NCI-H1930 (cell line): ENCODE measurements at places on chromosomes 16 and 17.

GRCh38 chr17:68953340-68953997 is 1.7 kb downstream of the ABCA8 start:
- no peak for DNase-seq

DNA sequence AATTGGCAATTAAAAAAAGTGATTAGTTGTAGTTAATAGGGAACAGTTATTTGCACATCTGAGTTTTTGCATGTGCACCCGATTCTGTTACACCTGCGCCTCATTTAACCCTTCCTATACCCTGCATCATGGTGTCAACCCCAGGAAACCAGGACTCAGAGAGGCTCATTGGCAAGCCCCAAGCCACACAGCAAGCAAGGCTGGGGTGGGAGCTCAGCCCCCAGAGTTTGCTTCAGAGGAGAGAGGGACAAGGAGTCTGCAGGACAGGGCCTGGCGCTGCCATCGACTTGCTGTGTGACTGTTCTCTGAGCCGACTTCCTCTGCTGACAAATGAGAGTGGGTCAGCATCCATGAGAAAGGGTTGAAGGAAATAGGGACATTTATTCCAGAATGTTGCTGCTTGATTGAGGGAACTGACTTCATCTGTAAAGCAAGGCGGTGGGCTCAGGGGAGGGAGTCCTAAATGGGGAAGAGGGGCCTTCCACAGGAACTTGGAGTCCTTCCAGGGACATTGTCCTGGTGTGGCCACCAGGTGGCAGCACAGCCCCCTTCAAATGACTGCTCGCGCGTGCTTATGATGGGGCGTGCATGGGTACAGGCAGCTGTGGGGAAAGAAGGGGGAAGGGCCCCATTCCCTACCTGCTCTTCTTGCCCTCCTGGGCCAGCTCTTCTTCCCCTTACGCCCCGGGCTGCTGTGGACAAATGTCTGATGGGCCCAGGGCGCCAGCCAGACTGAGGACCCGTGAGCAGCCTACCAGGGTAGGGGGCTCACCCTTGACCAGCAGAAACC is 51.6 kb downstream of the NT5M start:
- DNase-seq: peak; percentile 40

- DNase-seq: no peak
Measured at GRCh38 chr17:31792007-31792585, 66.9 kb downstream of the COPRS start.

DNA sequence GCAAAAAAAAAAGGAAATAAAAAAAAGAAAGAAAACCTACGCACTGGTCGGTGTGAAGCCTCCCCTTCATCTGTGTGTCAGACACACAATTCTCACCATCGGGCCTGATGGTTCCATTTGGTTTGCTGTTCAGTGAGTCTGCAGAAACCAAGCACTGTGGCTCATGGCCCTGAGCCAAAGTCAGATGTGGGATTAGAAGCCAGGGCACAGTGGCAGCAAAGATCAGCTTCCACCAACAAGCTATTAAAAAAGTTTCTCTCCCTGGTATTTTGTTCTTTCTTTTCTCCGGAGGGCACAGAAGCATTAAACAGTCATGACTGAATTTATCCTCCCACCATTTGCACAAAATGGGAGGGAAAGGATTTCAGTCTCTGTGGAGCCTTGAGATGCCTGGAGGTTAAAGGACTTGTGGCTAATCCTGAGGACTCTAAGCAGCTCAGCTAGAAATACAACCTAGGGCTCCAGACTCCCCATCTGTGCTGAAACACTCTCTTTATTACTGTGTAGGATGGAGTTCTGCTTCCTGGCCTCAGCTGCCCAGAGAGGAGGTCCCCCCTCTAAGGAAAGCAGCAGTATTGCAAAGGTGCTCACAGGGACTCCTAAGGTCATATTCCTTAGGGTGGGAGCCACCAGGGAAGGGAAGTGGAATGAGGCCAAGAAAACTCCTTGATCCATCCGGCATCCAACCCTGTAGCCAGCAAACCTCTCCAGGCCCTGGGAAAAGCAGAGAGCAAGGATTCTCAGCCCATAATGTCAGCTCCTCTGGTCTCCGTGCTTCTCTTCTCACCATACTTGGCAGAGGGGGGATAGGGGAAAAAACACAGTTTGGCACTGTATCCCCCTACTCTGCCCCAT is 28.2 kb downstream of the SLC39A11 start:
- no peak for DNase-seq

GRCh38 chr17:49259663-49260010 is 29.1 kb upstream of the PHOSPHO1 start:
- no peak for DNase-seq
